ENCODE measurements at places on chromosomes 2 and 18.

- no peak for DNase-seq
Observed at GRCh38 chr2:11695576-11695975, 25.6 kb upstream of the NTSR2 start.

DNA sequence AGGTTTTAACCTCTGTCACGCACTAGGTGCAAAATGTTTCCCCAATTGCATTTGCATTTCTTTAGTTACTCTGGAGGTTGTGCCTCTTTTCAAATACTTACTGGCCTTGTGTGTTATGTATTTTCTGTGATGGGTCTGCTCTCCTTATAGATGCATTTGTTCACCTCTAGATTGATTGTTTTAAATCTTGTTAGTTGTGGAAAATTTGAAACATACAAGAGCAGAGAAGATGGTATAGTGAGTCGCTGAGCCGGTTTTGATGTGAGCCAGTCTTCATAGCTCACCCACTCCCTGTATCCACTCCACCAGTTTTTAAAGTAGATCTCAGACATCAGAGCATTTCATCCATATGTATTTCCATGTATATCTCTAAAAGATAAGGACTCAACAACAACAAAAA is 6.5 kb downstream of the IMP4 start:
- no peak for DNase-seq

DNA sequence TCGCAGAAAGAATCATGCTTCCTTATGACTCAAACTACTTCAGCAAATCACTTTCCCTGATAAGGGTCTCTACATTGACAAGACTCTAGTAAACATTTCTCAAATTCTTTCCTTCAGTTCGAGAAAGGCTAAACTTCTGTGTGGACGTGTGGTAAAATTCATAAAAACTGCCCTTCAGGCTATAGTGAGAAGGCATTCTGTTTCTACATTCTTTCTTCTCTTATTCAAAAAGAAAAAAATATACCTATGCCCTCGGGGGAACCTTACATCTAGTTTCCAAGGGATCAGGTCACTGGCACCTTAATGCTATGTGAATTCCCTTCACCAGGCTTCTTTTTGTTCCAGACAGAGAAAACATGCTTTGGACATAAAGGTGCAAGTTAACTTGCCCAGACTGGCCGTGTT is 4.9 kb downstream of the VIT start:
- DNase-seq, result no peak

- DNase-seq, result peak; percentile 63
Observed at GRCh38 chr2:143034292-143035074, 94.7 kb upstream of the ARHGAP15 start.

DNA sequence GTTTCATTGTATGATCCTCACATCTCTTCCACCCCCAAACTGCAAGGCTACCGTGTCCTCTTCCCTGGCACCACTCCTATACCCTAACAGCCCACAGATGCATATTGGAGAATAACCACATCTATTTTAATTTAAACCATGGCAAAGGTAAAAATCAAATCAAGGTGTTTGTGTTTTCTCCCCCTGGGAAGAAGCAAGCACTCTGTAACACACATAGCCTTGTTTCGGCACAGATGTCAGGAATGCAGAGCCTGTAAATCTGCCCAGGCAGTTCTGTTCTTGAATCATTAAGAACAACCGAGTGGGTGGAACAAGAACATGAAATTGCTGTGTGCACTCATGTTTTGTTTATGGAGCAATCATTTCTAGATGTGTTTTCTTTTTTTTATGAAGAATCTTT is 6.8 kb upstream of the COX7A2L start:
- DNase-seq, result no peak

DNA sequence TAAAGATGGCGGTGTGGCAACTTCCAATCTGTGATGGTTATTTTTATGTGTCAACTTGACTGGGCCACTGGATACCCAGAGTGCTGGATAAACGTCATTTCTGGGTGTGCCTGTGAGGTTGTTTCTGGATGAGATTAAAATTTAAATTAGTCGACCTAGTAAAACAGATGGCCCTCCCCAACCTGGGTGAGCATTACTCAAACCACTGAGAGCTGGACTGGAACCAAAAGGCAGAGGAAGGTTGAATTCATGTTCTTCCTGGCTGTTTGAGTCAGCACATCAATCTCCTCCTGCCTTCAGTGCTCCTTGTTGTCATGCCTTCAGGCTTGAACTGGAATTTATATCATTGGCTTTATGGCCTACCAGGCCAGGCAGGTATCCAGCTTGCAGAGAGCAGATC is 190.8 kb upstream of the RGPD4 start:
- DNase-seq, result peak; percentile 58

DNA sequence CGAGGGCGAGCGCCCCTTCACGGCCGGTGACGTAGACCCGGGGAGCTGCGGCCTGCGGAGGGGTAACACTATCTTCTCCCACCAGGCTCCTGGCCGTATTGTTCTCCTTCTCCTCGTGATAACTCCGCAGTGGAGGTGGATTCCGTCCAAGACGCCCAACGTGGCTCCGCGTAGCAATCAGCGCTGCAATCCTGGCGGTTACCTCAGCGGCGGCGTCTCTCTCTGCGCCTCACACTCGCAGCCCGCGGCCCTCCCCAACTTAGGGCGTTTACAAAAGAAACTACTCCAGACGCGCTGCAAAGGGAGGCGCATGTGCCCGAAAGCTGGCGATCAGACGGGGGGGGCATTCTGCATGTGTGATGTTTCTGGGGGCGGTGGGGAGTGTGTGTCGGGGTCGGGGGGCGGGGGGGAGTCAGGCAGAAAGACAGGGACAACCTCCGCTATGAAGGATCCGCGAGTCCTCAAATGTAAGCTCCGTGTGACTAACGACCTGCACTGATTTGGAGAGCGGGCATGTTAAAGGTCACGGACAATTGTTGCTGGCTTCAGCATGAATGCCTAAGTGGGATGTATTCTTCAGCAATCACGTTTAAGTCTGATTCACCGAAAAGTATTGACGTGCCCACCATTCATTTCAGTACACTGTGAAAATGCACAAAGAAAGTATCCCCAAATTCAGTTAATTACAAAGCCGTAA is 1.3 kb upstream of the ZNF516 start:
- no peak for DNase-seq

GRCh38 chr2:33216508-33217182 is 259.8 kb upstream of the RASGRP3 start:
- no peak for DNase-seq

DNA sequence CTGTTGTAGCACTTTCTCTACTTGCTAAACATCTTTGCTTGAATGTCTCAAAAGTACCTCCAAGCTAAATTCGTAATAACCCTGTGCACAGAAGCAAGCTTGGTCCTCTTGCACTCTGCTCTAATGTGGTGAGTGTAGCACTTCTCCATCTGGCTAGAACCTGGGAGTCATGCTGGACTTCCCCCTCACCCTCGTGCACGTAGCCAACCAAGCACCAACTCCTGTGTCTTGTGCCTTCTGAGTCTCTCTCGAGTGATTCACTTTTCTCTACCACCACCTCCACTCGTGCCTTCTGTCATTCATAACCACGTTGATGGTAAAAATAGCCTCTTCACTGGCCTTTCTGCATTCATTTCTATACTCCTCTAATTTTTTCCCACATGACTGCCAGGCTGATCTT is 91.9 kb upstream of the KCNE4 start:
- no peak for DNase-seq

- DNase-seq, result no peak
Observed at GRCh38 chr2:57941816-57942215, 104.8 kb upstream of the VRK2 start.

GRCh38 chr2:222897898-222898297 is 37.1 kb downstream of the ACSL3 start:
- DNase-seq, result no peak

GRCh38 chr2:47003641-47004427 is 88.2 kb upstream of the MCFD2 start:
- DNase-seq, result no peak

- DNase-seq, result no peak
Observed at GRCh38 chr2:3516831-3517230, 2.5 kb downstream of the ADI1 start.

Measured in fibroblast of skin of left biceps (primary cell).